ENCODE measurements at places on chromosomes 13 and 19. TPM values are rescaled to one million over a fixed set of nuclear protein-coding genes. Genes with fewer than 3 reads are reported as not detected.

The KIR3DL2 gene
- not detected for total RNA-seq

The ZSCAN1 gene
- 0.72 TPM for total RNA-seq

- no peak for DNase-seq
Observed at GRCh38 chr13:65856431-65856830, 1373.7 kb downstream of the PCDH9 start.

The CRTC1 gene
- total RNA-seq: 12.9 TPM

DNA sequence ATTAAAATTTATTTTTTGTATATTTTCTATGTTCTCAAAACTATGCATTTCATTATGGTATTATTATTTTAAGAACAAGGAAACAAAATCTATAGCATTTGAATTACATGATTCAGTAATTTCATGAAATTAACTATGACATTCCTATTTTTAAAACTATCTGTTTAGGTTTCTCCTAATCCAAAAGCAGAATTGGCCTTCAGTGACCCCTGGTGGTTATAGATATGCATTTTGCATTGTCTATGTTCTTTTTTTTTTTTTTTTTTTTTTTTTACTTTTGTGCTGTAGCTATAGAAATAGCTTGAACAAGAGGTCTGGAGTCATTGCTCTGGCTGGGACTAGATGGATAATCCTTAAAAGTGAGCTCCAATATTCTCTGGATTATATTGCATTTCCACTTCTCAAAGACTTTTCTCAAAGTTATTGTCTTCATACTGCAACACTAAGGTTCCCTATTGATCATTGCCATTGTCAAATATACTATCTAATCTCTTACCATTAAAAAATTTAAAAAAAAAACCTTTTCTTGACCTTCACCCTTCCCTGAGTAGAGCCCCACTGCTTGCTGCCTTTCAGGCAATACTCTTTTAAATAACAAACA lies 15.9 kb upstream of the DNAJC3 start:
- DNase-seq: no peak

The EXOC3L2 gene
- 3.2 TPM for total RNA-seq

GRCh38 chr13:104289400-104289799 lies 1223.2 kb upstream of the SLC10A2 start:
- DNase-seq: no peak

DNA sequence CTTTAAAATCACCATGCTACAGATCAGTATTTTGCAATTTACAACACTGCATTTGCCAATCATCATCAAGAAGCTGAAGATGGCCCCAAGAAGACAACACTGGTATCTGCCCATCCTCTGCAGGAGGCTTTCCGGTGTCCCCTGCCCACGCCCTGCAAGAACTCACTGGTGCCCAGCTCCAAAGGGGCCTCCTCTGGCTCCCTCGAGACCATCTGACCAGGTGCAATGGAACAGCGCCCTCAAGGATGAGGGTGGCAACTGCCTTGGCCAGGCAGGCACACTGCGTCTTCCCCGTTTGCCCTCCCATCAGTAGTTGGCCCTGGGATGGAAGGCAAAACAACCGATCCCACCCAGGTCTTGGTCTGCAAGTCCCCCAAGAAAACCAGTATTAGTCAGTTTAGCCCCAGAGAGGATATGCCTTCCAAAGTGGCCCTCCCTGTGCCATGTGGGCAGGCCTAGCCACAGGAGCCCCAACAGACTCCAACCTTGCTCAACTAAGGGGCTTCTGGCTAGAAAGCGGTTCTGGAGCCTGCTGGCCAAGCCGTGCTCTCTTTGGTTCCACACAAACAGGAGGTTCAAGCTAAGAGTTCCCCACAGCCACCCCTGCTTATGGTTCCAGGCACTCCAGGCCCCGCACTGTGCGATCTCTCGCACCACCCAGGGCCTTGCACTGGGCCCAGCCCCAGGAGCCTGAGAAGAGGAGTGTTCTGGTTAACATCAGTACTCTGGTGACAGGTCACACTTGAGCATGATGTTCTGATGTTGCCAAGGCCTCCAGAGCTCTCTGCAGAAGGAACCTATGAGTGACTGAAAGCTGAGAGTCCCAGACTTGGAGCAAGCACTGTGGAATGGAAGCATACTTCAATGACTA lies 4.7 kb downstream of the PCID2 start:
- no peak for DNase-seq

GRCh38 chr13:22703601-22704209 lies 477.1 kb upstream of the SGCG start:
- no peak for DNase-seq

DNA sequence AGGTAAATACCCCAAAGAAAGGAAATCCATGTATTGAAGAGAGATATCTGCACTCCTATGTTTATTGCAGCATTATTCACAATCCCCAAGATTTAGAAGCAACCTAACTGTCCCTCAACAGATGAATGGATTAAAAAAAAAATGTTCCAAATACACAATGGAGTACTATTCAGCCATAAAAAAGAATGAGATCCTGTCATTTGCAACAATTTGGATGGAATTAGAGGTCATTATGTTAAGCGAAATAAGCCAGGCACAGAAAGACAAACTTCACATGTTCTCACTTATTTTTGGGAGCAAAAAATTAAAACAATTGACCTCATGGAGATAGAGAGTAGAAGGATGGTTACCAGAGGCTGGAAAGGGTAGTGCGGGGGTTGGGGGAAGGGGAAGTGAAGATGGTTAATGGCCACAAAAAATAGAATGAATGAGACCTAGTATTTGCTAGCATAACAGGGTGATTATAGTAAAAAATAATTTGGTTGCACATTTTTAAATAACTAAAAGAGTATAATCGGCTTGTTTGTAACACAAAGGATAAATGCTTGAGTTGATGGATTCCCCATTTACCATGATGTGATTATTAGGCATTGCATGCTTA lies 9.7 kb upstream of the ZNF709 start:
- DNase-seq: no peak

The S1PR4 gene
- total RNA-seq: 0.50 TPM

DNA sequence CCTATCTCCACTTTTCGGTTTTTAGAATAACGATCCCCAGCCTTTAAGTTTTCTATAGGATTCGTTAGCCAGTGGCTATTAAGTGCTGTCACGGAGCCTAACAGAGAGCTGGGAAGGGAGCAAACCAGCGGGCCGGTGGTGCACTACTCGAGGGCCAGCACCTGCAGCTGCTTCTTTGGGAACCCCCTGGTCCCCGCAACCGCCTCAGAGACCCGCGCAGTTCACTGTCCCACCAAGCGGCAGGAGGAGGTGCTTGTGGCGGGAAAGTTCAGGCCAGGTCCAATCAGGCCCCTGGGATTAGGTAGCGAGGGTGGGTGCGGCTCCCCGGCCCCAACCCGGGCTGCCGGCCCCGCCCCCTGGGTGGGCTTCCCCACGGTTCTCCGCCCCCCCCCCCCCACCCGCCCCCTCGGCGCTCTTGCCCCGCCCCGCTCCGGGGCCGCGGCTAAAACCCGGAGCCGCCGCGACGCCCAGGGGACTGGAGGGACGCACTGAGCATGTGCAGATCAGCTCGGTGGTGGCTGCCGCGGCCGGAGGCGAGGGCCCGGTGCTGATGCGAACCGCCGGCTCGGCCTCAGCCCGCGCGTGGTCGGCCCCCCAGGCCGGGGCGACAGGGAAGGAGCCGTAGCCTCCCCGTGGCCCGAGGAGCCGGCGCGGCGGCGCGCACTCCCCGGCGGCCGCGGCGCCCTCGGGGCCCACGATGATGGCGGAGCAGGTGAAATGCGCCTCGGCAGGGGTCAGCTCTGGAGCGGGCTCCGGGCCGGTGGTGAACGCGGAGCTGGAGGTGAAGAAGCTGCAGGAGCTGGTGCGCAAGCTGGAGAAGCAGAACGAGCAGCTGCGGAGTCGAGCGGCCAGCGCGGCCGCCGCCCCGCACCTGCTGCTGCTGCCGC lies at the start of gene SLAIN1:
Gene SLAIN1 (plus strand): TSS at position 471 of the 887 bp plus-strand sequence. CDS start 227 bp downstream, at position 698.
- DNase-seq: peak; percentile 69

DNA sequence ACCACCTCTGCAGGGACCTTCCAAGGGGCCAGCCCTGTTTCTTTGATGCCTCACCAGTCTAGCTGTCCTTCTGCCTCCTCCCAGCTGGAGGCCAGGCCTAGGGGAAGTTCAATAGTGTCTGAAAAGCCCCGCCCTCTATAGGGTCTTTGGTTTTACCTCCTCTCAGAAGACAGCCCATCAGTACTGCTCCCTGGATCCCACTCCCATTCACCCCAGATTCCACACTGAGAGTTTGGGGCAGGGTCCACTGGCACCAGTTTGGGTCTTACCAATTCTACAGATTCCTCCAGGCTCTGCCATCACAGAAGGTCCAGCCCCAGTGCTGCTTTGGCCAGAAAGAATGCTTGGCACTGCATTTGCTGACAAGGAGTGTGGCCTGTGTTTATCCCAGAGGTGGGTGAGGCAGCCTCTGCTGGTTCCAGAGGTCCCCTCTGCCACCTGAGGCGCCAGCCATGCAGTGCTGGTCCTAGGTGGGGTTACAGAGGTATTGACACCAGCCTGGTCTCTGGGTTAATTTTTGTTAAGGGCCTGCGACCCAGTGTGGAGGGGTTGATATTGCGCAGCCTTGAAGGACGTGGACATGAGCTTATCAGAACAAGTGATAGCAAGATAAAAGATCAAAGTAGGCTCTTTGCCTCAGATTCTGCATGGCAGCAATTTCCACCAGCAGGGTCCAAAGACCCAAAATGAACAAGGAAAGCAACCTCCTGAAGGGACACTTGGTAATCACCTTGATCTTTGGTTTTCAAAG lies 41.4 kb upstream of the IGSF23 start:
- DNase-seq: no peak

DNA sequence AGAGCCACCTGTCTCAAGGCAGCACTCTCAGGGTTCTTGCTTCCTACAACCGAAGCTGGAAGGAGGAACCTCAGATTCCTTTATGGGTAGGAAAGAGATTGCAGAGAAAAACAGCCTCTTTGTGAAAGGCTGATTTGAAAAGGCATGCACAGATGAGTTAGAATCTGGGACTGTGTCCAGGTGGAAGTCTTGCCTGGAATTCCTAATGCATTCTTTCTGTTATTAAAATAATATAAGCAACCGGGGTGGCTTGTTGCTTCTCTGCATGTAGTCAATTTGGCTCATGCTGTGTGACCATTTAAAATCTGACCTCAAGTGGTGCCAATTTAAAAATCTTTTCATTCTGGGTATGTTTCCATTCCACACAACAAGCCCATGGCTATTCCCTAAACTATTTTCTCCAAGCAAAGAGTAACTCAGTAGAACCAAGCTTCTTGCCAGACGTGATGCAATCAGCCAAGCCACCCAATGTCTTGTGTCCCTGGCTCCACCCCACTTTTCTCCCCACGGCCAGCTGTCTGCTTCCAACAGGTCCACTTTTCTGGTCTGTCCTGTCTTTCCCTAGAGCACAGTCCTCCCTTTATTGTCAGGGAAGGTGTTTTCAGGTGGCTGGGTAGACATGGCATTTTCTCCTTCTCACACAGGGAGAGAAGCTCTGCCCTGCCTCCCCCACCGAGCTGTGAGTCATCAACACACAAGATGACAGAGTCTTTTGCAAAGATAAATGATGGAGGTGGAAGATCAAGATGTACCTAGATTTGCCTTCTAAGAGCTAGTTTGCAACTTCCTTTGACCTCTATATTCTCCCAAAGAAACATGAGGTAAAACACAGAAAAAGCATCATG lies 394.3 kb downstream of the FOXO1 start:
- DNase-seq: peak; percentile 60

- DNase-seq: no peak
Observed at GRCh38 chr13:51950722-51951121, 60.5 kb downstream of the ATP7B start.

- no peak for DNase-seq
Observed at GRCh38 chr13:85997587-85997986, 198.4 kb upstream of the SLITRK6 start.

GRCh38 chr19:46951171-46951986 lies 68.3 kb upstream of the NPAS1 start:
- DNase-seq: no peak

- no peak for DNase-seq
Observed at GRCh38 chr19:38046254-38047048, 139.4 kb downstream of the SIPA1L3 start.

DNA sequence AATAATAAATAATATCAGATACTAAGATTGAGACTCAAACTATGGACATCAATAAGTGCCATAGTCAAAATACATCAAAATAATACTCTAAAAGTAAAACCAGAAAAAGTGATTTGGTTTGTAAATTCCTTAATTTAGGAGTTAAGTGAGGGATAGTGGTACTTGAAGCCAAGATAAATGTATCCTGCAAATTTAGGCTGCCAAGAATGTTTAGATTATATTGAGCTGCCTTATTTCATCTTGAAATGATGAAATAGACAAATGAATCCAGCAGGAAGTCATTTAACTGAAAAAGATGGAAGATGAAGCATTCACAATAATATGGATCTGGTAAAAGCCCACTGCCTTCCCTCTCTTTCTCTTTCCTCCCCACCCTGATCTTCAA lies 112.3 kb downstream of the LRCH1 start:
- DNase-seq: no peak

The ZNF556 gene
- 7.1 TPM for total RNA-seq

All from ovary (tissue), 10 donors.